ENCODE measurements at places on chromosomes 16 and 17. TPM values are rescaled to one million over a fixed set of nuclear protein-coding genes. Genes with fewer than 3 reads are reported as not detected.

The WNT3 gene
- 2.0 TPM for total RNA-seq

The ABCC6 gene
- total RNA-seq = 0.95 TPM

The CRHR1 gene
- total RNA-seq = not detected

The STARD3 gene
- 48.9 TPM for total RNA-seq
